ENCODE measurements at places on chromosomes 1 and 21.

DNA sequence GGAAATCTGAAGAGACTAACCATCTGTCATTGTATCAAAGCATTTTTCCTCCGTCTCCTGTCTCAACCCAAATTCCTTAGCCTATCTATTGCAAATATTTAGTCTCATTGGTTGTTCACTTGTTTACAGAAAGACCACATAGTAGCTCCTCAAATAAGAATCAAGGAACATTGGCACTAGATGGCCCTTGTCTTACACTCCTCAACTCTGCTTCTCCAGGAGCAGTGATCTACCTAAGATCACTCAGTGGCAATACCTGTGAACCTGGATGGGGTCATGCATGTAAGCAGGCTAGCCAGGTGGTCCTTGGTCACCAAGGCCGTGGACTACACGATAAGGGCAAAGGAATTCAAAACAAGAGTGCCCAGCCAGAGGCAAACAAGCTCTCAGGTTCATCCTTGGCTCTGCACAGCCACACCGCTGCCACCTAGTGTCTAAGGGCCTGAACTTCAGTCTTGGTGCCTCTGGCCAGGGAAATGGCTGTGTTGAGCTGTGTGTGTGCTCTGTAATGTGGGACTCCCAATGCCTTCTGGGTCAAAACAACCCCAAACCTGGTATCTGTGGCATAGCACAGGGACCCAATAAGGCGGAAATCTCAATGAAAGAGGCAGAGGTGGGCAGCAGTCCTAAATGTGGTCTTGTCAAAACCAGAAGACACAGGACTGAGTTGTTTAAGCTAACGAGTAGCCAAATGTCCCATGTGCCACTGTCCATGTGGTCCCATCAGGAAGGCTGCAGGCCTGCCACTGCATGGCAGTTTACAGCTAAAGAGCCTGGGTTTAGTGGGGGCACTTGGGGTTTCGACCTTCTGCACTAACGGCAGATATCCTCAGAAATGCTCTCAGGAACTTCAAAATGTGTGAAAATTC is 54.5 kb downstream of the GPR161 start:
- DNase-seq = peak; percentile 69

- no peak for DNase-seq
These were observed 7.8 kb upstream of the SRRM1 start for GRCh38 chr1:24635195-24635843.

GRCh38 chr1:175750366-175751071 is 7.1 kb upstream of the TNR start:
- no peak for DNase-seq

DNA sequence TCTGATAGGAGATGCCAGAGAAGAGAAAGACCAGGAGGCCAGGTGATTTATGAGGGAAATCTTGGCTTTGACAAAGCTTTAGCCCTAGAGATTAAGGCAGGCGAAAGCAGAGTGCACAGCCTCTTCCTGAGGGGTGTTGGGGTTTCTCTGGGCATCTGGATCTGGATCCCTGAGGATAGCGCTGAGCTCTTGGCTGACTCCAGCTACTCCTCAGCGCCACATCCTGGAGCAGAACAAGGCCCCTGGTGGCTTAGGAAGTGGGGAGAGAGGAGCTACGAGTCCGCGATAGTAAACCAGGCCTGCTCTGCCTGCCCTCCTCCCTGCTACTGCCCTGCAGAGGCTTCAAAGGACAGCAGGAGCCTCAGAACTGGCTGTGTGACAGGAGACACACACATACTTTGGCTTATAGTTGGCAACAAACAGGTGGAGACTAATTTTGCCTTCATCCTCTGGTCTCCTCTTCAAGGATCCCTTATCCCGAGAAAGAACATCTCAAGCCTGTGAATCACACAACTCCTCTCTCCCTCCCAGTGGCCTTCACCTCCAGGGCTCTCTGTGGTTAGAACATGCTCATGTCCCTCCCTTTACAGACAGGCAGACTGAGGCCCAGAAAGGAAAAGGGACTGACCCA is 66.9 kb downstream of the TRABD2B start:
- DNase-seq = no peak

- no peak for DNase-seq
These were observed 38.6 kb downstream of the DIRAS3 start for GRCh38 chr1:68011657-68012375.

DNA sequence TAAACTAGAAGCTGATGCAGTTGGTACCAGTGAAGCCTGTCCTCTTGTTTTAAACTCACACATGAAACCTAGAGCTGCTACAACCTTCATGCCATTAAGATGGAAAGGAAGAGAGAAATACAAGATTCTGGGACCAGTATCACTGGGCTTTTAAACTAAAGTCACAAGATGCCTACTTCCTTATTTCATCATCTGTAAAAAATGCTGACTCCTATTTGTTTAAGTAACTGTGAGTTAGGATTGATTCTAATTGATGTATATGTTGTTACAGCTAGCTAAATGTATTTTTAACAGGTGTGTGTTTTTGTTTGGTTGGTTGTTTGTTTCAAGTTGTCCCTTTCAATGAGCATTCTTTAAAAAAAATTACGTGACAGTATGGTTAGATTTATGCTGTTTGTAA is 833.3 kb upstream of the PRMT6 start:
- DNase-seq = no peak

DNA sequence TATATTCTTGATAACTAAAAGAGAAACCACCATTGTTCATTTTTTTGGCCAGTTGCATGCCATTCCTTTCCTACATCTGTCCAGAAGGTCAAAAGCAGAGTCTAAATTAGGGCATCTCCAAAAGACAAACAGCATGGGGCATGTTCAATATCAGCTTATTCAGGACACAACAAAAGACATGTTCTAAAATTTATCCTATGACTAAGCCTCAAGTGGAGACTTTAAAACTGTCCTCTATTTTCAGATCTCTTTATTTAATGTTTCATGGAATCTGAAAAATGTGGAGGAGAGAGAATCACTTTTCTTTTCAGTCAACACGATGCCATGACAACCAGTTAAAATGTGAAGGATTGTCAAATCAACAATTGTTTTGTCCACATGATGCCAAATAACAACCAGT is 303.4 kb upstream of the PRMT6 start:
- DNase-seq = no peak

DNA sequence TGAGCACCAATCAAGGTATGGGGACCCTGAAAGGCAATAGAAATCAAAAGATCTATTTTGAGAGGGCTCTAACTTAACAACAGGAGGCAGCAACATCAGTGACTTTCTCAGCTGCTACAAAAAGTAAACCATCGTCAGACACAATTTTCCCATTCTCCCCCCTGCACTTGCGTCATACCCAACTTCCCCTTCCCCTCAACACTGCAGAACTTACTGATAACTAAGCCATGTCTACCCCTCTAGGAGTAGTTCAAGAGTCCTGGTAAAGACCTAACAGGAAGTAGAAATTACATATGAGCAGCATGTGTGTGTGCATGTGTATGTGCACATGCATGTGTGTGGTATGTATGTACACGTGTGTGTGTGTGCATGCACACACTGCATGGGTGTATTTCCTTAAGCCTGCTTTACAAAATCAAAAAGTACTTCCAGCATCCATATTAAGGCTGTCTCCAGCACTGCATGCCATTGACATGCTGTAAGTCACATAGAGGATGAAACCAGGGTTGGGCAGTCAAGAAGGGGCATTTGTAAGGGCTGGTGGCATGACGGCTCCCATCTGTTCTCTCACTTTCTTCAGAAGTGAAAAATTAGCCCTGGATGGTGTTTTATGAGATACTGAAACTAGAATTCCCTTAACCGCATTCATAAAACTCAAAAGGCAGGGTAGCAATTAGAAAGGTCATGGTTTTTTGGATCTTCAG is 460.1 kb upstream of the RUNX1 start:
- no peak for DNase-seq

DNA sequence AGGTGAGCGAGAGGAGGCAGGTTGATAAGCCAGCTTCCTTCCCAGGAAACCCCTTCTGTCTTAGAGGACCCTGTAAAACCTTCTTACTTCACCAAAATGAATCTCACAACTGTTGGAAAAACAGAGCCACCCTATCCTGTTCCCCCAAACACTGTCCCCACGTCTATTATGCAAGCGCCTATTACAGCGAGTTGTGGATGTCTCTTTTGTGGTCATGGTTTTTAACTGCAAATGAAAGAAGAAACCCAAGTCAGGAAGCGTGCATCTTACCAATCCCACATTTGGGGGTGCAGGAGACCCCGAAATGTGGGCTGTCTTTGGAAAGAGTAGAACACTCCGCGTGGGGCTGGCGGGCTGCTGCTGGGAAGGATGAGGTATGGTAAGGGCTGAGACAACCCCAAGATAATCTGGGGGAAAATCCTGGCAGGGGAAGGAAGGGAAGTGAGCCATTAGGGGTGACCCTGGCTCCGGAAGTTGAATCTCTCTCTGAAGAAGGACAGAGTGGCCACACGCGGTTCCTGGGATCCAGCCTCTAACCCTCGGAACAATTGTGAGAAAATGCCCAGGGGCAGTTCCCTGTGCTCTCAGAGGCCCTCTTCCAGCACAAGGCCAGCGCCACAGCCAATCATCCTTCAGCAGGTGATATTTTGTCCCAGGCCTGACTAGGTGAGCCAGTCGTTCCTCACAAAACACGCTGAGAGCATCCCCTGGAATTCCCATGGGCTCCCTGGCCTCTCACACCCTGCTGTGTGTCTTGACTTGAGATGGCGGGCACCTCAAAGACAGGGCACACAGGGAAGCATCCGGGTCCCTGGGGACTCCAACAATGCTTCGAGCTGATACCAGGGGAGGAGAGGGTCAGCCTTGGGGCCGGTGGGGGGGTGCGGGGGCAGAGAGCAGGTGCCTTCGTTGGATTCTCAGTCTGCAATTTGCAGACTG is 168.5 kb upstream of the IRF2BP2 start:
- DNase-seq = no peak

DNA sequence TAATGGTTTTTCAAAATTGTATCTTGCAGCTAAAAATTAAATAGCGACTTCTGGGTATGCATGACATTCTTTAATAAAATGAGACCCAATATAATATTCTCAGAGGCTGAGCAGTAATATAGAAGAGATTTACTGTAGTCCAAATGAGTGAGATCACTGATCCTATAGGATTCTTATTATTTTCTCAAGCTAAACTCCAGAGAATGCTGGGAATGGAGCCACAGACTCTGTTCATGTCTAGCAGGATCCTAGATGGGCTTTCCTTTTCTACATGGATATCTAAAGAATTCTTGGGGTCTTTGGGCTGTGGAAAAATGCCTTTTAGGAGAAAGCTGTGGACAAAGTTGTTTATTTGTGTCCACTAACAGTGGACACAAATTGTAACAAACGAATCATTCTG is 150.7 kb upstream of the ZNF644 start:
- no peak for DNase-seq

DNA sequence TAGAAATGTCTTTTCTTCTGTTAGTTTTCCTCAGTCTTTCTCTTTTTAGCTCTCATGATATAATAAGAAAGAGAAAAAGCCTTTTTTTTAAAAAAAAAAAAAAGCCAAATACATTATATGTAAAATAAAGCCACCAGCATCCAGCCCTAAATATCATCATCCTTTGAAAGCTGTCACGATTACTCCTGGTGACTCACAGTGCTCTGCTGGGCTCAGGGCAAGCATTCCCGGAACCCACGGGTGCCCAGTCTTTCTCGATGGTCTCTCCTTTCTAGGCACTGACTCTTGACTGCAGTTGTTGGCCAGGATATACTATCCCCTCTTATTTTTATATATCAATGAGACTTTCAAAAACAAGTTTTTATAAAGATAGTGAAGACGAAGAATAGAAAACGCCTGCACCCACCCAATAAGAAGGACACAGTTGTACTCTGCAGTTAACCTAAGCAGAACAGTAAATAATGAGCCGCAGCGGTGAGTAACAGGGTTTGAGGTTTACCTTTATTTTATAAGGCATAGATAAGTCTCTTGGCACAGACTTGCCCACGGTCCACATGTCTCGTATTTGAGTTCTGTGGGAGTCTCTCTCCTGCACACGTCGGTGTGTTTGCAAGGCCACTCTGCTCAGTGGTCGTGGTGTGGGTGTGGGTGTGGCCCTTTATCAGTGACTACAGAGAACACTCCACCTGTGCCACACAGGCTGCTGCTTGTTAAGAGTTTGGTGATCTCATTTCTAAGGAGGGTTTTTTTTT is 15.7 kb upstream of the MX2 start:
- DNase-seq = no peak

DNA sequence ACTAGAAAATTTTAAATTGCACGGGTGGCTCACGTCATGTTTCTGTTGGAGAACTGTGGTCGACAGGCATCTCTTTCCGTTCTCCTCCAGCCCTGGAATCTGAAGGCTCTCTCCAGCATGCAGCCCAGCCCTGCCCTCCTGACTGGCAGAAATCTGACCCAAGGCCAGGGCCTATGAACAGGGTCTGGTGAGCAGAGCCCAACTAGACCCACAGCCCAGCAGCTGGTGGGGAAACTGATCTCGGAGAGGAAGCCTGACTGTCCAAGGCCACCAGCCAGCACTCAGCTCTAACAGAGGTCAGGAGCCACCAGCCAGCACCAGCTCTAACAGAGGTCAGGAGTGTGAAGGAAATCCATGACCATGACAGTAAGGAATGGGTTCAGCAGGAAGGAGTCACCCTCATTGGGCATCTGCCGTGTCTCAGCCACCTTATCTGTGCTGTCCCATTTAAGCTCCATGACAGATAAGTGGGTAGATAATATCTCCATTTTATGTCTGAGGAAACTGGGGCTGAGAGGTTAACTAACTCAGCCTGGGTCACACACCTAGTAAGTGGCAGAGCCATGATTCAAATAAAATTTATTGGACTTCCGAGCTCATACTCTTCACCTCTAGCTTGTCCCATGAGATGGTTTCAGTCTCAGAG is 20.2 kb upstream of the PKP1 start:
- no peak for DNase-seq

DNA sequence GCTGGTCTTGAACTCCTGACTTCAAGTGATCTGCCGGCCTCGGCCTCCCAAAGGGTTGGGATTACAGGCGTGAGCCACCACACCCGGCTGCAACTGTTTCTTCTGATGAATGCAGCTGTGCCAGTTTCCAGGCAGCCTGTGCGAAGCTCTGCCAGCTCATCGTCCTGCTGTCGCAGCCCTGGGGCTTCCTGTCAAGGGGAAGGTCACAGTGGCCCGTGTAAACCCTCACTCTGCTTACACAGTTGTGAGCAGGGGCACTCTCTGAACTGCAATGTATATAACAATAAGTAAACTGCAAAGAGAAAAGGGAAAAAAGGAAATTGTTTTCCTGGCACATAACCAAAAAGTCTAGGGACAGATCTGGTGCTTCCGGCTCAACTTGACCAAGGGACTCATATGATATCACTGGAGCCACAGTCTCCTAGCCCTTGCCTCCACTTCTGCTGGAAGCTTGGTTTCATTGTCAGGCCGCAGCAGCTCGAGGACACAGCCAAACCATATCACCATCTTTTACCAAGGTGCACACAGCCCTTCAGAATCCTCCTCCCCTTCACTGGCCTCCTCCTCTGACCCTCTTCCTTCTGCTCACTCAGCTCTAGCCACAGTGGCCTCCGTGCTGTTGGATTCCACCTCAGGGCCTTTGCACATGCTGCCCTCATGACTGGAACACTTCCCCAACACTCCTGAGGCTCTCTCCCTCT is 22.8 kb upstream of the LBR start:
- no peak for DNase-seq

- no peak for DNase-seq
These were observed 480.2 kb downstream of the COL11A1 start for GRCh38 chr1:102628109-102628613.

- DNase-seq = no peak
These were observed 19.0 kb downstream of the SSR2 start for GRCh38 chr1:156001662-156002171.

GRCh38 chr1:91553177-91553591 is 52.5 kb downstream of the CDC7 start:
- no peak for DNase-seq

GRCh38 chr1:104387716-104388508 is 638.2 kb downstream of the AMY1C start:
- no peak for DNase-seq

- no peak for DNase-seq
These were observed 33.2 kb upstream of the PDE4B start for GRCh38 chr1:65759516-65759915.

All from activated naive CD4-positive, alpha-beta T cell treated with Interleukin-2 at 50 U/mL for 16 hours (primary cell).